ENCODE measurements at places on chromosomes 16 and 17.
A peak's percentile ranks its signal among the peaks of the same experiment; 100 is the strongest.

DNA sequence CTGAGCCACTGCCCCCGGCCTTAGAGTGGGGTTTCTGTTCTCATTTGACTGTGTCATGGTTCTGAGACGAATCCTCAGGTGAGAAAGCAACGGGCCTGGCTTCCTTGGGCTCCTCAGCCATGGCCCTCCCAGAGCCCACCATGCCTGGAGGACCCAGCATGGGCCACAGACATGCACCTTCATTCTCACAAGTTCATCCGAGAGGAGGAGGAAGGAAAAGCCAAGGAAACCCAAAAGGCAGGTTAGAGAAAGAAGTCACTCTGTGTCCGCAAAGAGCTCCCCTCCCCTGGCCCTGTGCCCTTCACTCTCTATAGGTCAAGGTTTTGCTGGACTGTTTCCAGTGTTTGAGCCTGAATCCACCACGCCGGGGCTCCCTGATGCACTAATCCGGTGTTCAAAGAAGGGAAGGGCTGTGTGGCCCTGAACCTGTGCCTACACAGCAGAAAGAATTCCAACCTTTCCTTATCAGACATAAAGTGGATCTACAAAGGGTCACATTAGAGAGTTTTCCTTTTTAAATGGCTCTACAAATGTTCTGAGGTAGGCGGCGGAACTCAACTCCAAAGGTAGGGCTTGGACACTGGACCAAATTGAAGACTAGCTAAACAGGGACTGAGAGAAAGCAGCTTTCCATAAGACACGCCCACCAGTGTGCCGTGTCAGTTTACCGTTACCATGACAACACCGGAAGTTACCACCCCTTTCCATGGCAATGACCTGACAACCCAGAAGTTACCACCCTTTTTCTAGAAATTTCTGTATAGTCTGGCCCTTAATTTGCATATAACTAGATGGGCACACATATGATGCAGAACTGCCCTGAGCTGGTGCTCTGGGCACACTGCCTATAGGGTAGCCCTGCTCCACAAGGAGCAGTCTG, 15.9 kb upstream of the PECAM1 start:
- no peak for DNase-seq

- no peak for DNase-seq
Measured at GRCh38 chr16:12504312-12504711, 299.4 kb downstream of the CPPED1 start.

DNA sequence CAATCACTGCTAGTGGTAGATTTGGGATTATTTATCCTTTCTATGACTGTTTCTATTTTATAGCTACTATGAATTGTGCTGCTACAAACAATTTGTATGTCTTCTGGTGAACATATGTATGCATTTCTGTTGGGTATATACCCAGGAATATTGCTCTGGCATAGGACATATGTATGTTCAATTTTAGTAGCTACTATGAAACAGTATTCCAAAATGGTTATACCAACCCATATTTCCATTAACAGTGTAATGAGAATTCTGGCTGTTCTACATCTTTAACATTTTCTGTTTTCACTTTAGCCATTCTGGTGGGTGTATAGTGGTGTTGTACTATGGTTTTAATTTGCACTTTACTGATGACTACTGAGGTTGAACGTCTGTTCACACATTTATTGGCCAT, 57.6 kb upstream of the NACA2 start:
- no peak for DNase-seq

DNA sequence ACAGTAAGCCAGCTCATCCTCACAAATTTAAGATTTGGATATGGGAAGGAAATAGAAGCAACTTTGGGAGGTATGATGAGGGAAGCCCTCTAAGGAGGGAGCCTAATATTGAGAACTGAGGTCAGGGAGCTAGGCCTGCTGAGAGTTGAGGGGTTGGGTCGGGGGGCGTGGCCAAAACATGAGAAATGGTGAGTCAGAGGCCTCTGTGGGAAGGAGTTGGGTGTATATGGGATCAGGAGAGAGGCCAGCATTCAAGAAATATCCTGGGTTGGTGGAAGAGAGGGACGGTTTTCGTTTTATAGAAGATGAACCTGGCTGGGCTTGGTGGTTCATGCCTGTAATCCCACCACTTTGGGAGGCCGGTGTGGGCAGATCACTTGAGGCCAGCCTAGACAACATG, 48.4 kb downstream of the CLEC16A start:
- DNase-seq = no peak

DNA sequence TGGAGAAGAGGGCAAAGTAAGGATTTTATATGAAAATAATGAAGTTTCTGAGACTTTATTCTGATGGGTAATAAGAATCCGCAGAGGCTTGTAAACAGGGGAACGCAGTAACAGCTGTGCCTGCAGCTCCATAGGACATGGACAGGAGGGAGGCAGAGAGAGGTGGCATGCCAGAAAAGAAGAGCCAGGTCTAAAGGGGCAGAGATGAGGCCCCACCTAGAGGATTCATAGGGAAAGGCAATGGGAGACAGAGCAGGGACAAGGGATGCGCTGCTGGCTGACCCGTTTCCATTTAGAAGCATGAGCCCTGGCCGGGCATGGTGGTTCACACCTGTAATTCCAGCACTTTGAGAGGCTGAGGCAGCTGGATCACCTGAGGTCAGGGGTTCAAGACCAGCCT, 340.3 kb upstream of the CDH5 start:
- no peak for DNase-seq

GRCh38 chr17:54968988-54969332, 395 bp downstream of the STXBP4 start:
- DNase-seq = no peak

DNA sequence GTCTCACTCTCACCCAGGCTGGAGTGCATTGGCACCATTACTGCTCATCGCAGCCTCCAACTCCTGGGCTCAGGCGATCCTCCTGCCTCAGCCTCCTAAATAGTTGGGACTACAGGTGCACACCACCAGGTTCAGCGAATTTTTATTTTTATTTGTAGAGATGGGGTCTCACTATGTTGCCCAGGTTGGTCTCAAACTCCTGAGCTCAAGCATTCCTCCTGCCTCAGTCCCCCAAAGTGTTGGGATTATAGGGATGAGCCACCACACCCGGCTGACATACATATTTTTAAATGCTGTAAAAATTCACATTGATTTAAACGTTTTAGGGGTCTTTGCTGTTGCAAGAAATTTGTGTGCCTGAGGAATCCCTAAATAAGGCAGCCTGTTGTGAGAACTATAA, 24.8 kb upstream of the SEC14L1 start:
- no peak for DNase-seq

DNA sequence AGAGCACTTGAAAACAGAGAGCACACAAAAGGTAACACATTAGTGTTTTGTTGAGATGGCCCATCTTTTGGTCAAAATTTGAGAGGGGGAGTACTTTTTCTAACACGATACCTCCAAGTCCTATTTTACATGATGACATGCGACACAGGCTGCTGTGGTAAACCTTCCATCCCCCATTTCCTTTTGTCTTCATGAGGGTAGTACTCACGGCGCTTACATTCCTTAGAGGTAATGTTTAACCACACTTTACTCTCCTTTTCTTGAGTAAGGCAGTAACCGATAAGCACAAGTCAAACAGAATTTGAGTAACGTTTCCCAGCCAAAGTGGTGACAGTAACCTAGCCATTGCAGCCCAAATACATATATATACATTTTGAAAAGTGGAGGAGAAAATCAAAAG, 35.8 kb upstream of the PITPNM3 start:
- no peak for DNase-seq

- DNase-seq = no peak
Measured at GRCh38 chr16:84662471-84662870, 14.2 kb downstream of the KLHL36 start.

DNA sequence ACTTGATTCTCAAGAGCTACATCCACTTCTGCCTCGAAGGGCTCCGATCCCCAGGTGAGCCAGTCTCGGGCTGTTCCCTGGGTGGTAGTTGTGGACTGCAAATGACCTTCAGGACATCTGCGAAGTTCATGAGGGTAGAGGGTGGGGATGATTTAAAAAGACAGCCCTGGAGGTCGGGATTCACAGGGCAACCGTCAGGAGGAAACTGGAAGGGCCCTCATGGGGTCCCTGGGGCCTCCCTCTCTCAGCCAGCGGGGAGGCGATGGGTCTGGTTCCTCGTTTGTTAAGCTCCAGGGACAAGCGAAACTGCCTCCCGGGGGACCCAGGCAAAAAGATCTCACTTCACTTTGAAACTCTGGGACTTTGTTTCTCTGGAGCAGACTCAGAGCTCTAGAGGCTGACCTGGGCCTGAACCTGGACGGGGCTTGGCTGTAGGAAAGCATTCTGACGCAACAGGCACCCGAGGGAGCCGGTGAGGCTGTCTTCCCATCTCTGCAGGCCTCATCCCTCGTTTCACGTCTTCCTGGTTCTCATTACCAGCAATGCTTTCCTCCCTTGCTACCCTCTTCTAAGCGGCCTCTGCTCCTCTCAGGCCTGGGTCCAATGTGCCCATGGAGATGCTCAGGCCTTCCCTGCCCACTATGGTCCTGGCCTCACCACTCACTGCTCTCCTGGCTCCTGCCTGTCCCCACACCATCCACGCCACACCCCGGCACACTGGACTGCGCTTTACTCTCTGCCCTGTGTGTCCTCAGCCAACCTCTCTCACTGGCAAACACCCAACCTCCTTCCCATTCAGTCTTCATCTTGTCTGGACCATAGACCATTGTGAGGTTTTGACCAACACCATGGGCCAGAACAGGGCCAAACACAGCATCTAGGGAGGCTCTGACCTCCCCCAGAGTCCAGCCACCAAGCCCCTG, 214.2 kb upstream of the TNRC6C start:
- DNase-seq = no peak

- no peak for DNase-seq
Measured at GRCh38 chr17:49814781-49815529, 26.5 kb downstream of the KAT7 start.

DNA sequence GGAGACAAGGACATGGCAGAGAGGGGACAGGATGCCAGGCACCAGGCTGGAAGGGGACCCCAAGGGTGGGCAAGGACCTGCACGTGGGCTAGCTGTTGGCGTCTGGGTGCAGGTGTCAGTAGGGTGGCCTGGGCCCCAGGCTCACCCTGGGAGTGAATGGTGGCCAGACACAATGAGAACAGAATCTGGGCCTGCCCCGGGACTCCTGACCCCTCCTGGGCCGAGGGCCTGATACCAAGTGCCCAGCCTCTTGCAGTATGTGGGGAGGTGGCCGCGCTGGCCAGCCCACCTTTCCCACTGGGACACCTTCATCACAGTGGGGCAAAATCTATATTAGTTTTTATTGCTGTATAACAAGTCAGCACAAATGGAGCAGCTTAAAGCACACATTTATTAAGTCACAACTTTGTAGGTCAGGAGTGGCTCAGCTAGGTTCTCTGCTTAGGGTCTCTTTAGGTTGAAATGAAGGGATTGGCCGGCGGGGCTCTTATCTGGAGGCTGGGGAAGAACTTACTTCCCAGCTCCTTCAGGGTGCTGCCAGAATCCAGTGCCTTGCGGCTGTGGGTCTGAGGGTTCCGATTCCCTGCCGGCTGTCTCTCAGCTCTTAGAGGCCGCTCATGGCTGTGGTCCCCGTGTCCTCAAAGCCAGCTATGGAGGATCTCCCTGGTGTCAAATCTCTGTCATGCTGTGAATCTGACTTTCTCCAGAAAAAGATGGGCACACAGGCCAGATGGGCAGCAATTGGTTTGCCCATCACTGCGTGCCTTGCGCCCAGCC, 3.6 kb downstream of the PRSS33 start:
- no peak for DNase-seq

DNA sequence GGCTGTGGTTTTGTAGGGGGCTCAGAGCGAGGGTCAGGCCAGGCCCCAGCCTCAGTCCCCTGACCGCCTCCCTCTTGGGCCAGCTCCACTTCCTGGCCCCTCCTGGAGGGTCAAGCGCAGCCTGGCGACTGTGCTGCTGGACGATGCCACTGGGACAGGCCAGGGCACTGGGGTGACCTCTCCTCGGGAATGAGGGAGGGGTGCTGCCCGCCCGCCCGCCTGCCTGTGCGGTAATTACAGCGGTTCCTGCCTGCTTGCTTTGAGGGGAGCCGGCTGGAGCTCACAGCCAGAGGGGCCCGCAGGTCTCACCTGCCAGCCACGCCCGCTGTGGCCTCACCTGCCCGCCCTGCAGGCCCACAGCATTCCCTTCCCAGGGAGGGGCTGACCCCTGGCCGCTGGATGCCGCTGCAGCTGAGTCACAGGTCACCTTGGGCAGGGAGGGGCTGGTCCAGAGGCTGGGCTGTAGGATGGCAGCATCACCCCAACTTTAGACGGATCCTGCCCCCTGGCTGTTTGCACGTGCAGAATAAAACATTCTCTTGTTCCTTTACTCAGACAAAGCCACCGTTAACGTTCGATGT, 76.7 kb upstream of the CBX4 start:
- no peak for DNase-seq

DNA sequence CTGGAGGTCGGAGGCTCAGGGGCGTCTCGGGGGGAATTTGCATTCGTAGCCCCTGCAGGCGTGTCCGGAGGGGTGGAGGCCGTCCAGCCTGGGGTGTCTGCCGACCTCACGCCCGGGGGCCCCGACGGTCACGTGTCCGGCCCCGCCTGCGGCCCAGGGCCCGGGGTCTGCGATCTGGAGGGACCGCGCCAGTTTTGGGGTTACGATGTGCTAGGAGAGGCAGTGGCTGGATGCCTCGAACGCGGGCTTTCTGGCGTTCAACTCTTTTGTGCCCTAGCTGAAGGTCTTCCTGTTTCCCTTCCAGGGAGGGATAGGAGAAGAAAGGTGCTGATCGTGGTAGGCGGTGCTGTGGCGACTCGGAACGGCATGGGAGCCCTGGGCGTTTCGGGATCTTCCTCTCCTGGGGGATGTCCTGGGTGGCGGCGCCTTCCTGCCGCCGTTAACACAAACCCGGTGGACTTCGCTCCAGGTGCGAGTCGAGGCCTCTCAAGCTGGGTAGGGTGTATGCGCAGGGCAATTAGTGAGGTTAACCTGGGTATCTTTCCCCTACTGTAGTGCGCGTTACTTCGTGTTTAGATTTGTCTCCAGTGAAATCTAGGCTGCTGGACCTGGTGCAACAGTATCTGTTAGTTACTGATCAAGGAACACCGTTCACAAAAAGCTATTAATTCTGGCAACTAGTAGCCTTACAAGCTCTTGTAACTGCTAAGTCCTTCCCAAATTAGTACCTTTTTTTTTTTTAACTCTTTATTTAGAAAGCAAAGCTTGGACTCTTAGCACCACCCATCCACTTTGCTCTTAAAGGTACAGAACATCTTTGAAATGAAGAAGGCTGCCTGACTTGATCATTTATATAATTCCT, 1.3 kb downstream of the AKAP1 start:
- peak; percentile 9 for DNase-seq

DNA sequence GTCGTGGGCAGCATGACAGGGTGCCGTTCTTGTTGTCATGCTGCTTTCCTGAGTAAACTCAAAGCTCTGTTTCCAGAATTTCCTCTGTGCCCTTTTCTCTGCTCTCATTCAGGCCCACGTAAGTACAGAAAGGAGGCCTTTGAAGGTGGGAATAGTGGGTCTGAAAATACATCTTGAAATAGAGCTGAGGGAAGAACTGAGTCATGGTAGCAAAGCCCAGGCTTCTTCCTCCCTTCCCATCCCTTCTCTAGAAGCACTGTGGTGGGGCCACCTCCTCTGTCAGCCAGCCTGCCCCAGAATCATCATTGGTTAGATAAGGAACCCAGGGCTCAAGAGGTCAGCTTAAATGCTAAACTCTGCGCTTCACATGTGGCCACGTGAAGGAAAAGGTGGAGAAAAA, 9.4 kb downstream of the CTRL start:
- no peak for DNase-seq

Measured in neural crest cell (in vitro differentiated cells).